Hair follicle dermal papilla cell (primary cell): ENCODE measurements at places on chromosomes 2 and 18. TPM values are rescaled to one million over a fixed set of nuclear protein-coding genes. Genes with fewer than 3 reads are reported as not detected.

Gene GPBAR1
- 0.24 and 0.32 TPM in 2 replicates for total RNA-seq

Gene SLC4A1AP
- 25.6 and 26.0 TPM in 2 replicates for total RNA-seq

Gene RAB27B
- total RNA-seq = 3.7 and 4.4 TPM in 2 replicates

Gene GPC1
- total RNA-seq = 56.5 and 84.5 TPM in 2 replicates

Gene HOXD3
- total RNA-seq = 19.2 and 22.4 TPM in 2 replicates

Gene ST8SIA5
- total RNA-seq = 0.16 and 0.24 TPM in 2 replicates

Gene DPP10
- total RNA-seq = not detected in 2 replicates

Gene MPV17
- total RNA-seq = 75.6 and 80.8 TPM in 2 replicates

Gene SULT1C4
- total RNA-seq = 0.16 TPM in 1 of 2 replicates, not detected in the other

Gene CTNNA2
- total RNA-seq = under 0.01 TPM in 1 of 2 replicates, not detected in the other

Gene RFX8
- total RNA-seq = 6.8 and 17.0 TPM in 2 replicates

Gene TRIB2
- 58.4 and 91.4 TPM in 2 replicates for total RNA-seq

Gene C1QL2
- total RNA-seq = not detected in 2 replicates

Gene MYL1
- not detected in 2 replicates for total RNA-seq

Gene TMEM37
- total RNA-seq = 0.32 TPM in 1 of 2 replicates, not detected in the other

Gene DSG4
- not detected in 2 replicates for total RNA-seq
